Adrenal gland (tissue), 19 donors: ENCODE measurements at places on chromosomes 16 and 17. TPM values are rescaled to one million over a fixed set of nuclear protein-coding genes. Genes with fewer than 3 reads are reported as not detected.

COL1A1 gene
- total RNA-seq = 134 TPM

DNA sequence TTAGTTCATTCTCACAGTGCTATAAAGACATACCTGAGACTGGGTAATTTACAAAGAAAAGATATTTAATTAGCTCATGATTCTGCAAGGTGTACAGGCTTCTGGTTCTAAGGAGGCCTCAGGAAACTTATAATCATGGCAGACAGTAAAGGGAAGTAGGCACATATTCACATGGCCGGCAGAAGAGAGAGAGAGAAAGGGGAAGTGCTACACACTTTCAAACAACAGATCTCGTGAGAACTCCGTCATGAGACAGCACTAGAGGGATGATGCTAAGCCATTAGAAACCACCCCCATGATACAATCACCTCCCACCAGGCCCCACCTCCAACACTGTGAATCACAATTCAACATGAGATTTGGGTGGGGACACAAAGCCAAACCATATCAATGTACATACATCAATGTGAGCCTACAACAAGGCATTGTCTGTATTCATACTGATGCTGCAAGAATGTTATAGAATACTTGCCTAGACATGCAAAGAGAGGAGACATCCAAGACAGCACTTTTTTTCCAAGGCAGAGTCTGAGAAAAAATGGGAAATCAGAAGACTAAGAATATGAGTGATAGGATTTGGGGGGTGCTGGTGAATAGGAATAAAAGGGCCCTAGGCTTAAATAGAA, 114.8 kb upstream of the XYLT1 start:
- no peaks in the 10 kb centered on the region for H3K4me1 ChIP-seq
- no peak overlapping the region for H3K4me3 ChIP-seq
- H3K27me3 ChIP-seq = no peaks in the 10 kb centered on the region
- no peak overlapping the region for H3K27ac ChIP-seq

GRCh38 chr16:73724503-73724902, 572.1 kb upstream of the PSMD7 start:
- H3K27me3 ChIP-seq = no peaks in the 10 kb centered on the region
- no peak overlapping the region for H3K4me3 ChIP-seq

GRCh38 chr17:8117980-8118768, at the start of gene ALOXE3:
ALOXE3 (minus strand) TSS chr17:8118514; CDS start chr17:8117990, 524 bp downstream.
- peaks cover 40% of the 10 kb centered on the region for H3K4me1 ChIP-seq
- H3K27me3 ChIP-seq = peaks cover 22% of the 10 kb centered on the region
- peak within 1 kb of the TSS; percentile 17 for H3K4me3 ChIP-seq
- peak within 1 kb of the TSS; percentile 86 for H3K27ac ChIP-seq
- H3K36me3 ChIP-seq = no peaks in the 10 kb centered on the region

DNA sequence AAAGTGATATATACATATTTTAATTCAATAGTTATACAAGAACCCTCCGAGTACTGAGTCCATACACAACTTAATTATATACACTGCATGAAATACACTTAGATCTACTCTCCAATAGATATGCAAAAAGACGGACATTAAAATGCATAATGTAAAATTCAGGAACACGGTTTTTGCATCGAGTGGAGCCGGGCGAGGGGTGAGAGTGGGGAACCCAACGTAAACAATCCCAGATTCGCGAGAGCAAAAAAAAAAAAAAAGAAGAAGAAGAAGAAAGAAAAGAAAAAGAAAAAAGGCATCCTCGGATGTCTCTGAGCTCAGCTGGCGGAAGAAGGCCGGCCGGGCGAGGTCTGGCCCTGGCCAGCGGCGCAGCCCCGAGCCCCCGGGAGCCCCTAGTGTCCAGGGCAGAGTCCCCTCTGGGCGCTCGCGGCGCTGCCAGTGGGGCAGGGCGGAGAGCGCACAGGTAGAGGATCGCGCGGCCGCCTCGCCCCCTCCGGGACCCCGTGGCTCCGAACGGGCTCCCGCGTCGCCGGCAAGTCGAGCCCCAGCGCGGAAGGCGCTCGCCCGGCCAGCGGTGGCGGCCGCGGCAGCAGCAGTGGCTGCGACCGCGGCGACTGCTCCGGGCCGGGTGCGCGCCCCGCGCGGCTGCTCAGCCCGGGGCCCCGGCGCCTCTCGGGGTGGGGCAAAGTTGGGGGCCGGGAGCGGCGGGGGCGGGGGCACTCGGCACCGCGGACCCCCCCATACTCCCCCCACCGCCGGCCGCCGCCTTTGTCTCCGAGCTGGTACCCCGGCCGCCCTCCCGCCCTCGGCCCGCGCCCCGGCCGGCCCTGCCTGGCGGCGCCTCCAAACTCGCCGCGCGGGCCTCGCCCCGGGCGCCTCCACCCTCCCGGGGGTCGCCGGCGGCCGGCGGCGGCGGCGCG, 9.6 kb upstream of the ZFHX3 start:
- peaks cover 46% of the 10 kb centered on the region for H3K4me1 ChIP-seq
- peak overlapping the region; percentile 97 for H3K27ac ChIP-seq
- no peaks in the 10 kb centered on the region for H3K36me3 ChIP-seq
- peak overlapping the region; percentile 22 for H3K4me3 ChIP-seq
- DNase-seq = peak; percentile 54

DNA sequence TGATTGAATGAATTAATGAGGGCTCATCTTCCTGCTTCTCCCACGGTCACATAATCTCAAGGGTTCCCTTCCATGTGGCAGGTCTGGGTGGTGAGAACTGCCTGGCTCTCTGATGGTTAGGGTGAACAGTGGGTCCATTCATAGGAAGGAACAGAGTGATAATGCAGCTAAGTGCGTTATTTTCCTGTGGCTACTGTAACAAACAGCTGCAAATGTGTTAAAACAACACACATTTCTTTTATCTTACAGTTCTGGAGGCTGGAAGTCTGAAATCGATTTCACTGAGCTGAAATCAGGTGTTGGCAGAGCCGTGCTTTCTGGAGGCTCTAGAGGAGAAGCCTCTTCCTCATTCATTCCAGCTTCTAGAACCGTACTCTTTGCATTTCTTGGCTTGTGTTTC, 95.3 kb downstream of the BMERB1 start:
- DNase-seq = no peak
- H3K36me3 ChIP-seq = no peaks in the 10 kb centered on the region
- no peak overlapping the region for H3K4me3 ChIP-seq
- H3K27me3 ChIP-seq = no peaks in the 10 kb centered on the region

ST6GALNAC1 gene
- total RNA-seq = not detected

DNA sequence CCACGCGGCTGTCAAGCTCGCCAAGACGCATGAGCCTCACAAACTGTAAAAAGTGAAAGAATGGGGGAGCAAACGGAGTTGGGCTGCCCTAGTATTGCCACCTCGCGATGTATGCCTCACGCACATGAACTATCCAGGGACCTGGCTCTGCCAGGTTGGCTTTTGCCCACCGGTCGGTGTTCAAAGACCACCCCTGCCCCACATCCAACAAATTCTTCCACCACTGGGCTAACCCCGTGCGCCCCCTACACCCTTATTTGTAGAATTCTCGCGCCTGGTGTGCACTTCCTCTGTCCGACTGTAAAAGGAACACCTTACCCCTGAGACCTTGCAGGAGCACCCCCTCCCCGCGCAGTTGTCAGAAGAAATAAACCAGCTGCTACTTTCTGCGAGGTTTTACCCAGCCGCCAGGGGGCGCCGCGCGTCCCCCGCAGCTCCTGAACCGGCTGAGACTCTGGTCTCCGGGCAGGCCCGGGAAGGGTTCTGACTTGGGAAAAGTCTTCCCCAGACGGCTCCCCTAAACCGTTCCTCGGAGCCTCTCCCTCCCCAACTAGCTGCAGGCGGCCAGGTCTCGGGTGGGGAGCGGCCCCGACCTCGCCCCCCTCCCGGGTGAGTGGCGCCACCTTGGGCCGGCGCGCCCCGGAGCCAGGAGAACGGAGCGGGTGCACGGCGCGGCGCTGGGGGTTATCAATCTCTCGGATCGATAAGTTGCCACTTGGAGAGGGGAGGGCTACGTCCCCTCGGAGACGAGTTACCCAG, 1.7 kb upstream of the ZNF423 start:
- H3K4me1 ChIP-seq = peaks cover 29% of the 10 kb centered on the region
- H3K27ac ChIP-seq = peak overlapping the region; percentile 84
- H3K27me3 ChIP-seq = no peaks in the 10 kb centered on the region
- DNase-seq = peak; percentile 39
